ENCODE measurements at places on chromosomes 7 and 10. TPM values are rescaled to one million over a fixed set of nuclear protein-coding genes. Genes with fewer than 3 reads are reported as not detected.

Gene HOXA10
- not detected for total RNA-seq

Gene CRYGN
- total RNA-seq: not detected

Gene PSMG3
- total RNA-seq: 20.3 TPM

- peaks cover 7% of the 10 kb centered on the region for H3K27me3 ChIP-seq
- peaks cover 3% of the 10 kb centered on the region for H3K36me3 ChIP-seq
- no peak overlapping the region for H3K4me3 ChIP-seq
- DNase-seq: no peak
Observed at GRCh38 chr10:11451640-11452260, 159.7 kb downstream of the USP6NL start.

DNA sequence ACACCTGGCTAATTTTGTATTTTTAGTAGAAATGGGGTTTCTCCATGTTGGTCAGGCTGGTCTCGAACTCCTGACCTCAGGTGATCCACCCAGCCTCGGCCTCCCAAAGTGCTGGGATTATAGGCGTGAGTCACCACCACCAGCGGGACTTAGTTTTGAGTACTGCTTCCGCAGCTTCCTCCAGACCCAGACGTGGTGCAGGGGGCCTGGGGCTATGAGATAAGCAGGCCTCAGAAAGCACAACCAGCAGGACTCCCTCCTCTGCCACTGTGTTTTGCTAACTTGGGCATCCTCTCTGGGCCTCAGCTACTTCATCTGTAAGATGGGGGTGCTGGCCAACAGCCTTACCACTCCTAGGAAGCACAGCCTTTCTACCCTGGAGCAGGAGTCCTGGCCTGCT is 37.8 kb downstream of the GOLGA7B start:
- no peaks in the 10 kb centered on the region for H3K36me3 ChIP-seq
- no peaks in the 10 kb centered on the region for H3K4me1 ChIP-seq
- no peak overlapping the region for H3K27ac ChIP-seq
- no peak overlapping the region for H3K4me3 ChIP-seq

DNA sequence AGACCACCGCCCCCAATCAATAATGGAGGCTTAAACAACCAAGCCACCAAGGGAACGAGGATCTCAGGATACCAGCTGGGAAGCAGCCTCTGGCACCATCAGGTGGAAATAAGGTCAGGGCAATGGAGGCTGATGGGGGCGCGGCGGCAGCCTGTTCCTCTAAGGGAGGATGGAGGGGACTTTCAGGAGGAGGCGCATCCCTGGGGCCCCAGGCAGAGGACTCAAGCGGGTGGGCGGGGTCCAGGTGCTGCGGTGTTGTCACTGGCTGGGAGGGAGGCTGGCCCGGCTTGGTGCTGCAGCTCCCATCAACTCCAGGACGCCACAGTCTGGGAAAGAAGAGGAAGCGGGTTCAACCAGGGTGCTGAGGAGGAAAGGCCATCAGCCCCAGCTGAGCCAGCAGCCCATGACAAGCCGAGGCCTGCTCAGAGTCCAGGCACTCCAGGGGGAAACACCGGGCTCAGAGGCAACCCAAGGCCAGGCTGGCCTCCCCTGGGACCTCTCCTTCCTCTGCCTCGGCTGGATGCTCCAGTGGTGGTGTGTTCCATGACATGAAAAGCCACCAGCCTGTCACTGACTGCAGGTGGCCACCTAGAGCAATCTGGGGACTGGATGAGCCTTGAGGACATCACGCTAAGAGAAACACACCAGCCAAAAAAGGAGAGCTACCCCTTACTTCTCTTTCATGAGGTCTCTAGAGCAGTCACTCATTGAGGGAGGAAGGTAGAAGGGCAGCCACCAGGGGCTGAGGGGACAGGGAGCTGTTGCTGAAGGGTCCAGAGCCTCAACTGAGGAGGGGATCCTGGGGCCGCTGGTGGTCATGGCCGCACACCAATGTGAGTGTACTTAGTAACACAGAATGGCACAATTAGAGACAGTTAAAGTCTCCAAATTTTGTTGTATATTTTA is 4.6 kb downstream of the GIGYF1 start:
- DNase-seq: no peak
- H3K27me3 ChIP-seq: peaks cover 11% of the 10 kb centered on the region
- H3K4me3 ChIP-seq: peak overlapping the region; percentile 56
- H3K36me3 ChIP-seq: peaks cover 22% of the 10 kb centered on the region
- peaks cover 17% of the 10 kb centered on the region for H3K4me1 ChIP-seq
- peak overlapping the region; percentile 36 for H3K27ac ChIP-seq

DNA sequence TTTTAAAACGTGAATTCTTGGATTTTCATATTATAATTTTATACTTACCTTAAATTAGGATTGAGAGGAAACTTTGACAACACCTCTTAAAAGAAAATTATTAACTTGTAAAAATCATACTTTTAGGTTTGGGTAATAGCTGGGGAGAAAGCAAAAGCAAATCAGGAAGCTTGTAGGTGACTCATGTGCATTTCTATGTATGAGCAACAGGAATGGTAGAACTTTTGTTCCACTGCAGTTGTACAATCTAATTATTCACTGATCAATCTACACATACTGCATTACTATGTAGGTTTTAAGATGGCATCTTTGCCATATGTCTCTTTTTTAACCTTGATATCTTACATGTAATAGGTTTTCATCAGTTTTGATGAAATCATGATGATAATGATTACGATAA is 223.2 kb downstream of the PRKG1 start:
- H3K27me3 ChIP-seq: no peaks in the 10 kb centered on the region
- no peak overlapping the region for H3K4me3 ChIP-seq
- DNase-seq: no peak
- peaks cover 4% of the 10 kb centered on the region for H3K4me1 ChIP-seq

DNA sequence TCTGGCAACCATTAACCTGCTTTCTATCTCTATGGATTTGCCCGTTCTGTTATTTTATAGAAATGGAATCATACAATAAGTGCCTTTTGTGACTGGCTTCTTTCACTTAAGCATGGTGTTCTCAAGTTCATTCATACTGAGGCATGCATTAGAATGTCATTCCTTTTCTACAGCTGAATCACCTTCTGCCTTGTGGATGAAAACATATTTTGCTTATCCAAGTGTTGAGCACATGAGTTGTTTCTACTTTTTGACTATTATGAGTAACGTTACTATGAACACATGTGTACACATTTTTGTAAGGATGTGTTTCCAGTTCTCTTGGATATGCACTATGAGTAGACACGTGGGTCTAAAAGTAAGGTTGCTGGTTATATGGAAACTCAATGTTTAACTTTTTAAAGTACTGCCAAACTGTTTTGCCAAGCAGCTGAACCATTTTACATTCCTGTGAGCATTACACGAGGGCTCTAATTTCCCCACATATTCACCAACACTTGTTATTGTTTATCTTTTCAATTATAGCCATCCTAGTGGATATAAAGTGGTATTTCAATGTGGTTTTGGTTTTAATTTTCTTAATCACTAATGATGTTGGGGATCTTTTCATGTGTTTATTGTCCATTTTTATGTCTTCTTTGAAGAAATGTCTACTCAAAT is 241.3 kb downstream of the FANK1 start:
- H3K27ac ChIP-seq: no peak overlapping the region
- no peak for DNase-seq
- peaks cover 19% of the 10 kb centered on the region for H3K4me1 ChIP-seq
- H3K36me3 ChIP-seq: peaks cover 4% of the 10 kb centered on the region

- no peak for DNase-seq
- H3K27me3 ChIP-seq: peaks cover 2% of the 10 kb centered on the region
- no peak overlapping the region for H3K4me3 ChIP-seq
- H3K36me3 ChIP-seq: no peaks in the 10 kb centered on the region
- peaks cover 7% of the 10 kb centered on the region for H3K4me1 ChIP-seq
Observed at GRCh38 chr10:88966797-88967196, 14.2 kb upstream of the ACTA2 start.

- H3K4me1 ChIP-seq: peaks cover 3% of the 10 kb centered on the region
- no peak overlapping the region for H3K27ac ChIP-seq
- no peak for DNase-seq
- no peaks in the 10 kb centered on the region for H3K36me3 ChIP-seq
Observed at GRCh38 chr7:132066761-132067171, 509.5 kb downstream of the PLXNA4 start.

DNA sequence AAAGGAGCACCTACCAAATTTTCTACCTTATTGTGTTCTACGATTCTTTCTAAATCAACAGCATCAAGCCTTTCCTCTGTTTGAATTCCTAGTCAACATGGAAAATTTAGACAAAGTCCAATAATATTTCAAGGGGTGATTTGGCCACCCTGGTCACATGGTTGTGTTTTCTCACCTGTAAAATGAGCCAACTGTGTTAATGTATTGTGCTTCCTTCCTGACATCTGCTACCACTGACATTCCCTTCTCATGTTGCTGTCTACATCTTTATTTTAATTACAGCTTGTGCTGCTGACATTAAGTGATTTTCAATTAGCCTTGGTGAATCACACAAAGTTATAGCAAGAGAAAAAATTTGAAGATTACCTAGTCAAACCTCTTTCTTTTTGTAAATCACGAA is 83.0 kb upstream of the NPSR1 start:
- peaks cover 4% of the 10 kb centered on the region for H3K27me3 ChIP-seq
- peaks cover 5% of the 10 kb centered on the region for H3K36me3 ChIP-seq
- no peaks in the 10 kb centered on the region for H3K4me1 ChIP-seq
- H3K4me3 ChIP-seq: no peak overlapping the region

GRCh38 chr7:14843755-14844154 is 58.8 kb downstream of the DGKB start:
- no peak overlapping the region for H3K4me3 ChIP-seq
- H3K27ac ChIP-seq: no peak overlapping the region
- no peaks in the 10 kb centered on the region for H3K36me3 ChIP-seq
- no peak for DNase-seq
- H3K4me1 ChIP-seq: no peaks in the 10 kb centered on the region

DNA sequence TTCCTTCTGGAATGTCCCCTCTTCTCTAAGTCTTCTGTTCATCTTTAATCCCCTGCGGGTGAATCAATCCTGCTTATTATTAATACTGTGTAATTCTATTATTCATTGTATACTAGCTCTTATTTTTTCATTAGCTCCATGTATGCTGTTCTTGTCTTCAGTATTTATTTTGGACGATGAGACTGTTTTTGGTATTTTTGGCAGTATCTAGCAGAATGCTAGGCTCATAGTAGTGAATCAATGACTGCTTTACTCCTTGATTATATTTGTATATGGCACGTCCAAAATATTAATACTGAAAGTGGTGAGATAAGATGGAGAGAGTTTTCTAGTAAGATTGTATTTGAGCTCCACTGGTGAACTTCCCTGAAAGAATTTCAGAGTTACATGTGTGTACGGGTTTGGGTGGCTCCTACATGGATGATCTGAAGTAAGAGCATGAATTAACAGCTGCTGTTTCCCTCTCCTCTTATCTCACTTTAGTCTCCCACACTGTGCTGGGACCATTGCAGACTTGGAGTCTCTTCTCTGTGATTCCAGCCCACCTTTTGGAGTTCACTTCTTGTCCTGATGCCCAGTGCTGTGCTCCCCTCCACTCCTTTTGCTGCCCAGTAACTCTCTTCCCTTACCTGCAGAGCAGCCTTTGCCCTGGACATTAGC is 226.0 kb downstream of the CDK14 start:
- DNase-seq: no peak
- H3K27me3 ChIP-seq: peaks cover 2% of the 10 kb centered on the region
- no peak overlapping the region for H3K4me3 ChIP-seq
- no peaks in the 10 kb centered on the region for H3K4me1 ChIP-seq
- no peak overlapping the region for H3K27ac ChIP-seq

DNA sequence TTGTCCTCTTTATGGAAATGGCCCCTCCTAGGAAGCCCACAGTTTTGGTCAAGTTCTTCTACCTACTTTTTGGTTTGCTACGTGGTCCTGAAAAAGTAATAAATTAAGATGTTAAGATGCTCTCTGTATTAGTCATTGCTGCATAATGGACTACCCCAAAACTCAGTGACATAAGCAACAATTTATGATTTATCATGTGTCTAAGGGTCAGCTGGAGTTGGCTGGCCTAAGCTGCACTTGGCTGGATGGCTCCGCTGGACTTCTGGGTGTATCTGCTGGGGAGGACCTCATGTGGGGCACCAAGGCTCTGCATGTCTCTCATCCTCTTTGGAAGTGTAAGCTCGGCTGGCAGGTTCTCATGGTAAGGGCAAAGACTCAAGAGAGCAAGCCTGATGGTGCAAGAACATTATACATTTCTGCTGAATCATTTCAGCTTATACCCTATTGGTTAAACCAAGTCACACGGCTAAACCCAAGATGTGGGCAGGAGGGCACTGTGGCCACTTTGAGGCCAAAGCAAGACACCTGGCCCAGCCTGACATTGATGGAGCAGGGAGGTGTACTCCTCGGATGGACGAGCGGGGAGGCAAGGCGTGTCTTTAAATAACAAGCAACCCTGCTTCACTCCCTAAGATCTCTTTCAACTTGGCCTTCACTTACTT is 47.7 kb downstream of the TBXAS1 start:
- H3K4me1 ChIP-seq: peaks cover 11% of the 10 kb centered on the region
- DNase-seq: no peak
- no peak overlapping the region for H3K27ac ChIP-seq
- no peaks in the 10 kb centered on the region for H3K36me3 ChIP-seq
- peaks cover 2% of the 10 kb centered on the region for H3K27me3 ChIP-seq
- H3K4me3 ChIP-seq: no peak overlapping the region

DNA sequence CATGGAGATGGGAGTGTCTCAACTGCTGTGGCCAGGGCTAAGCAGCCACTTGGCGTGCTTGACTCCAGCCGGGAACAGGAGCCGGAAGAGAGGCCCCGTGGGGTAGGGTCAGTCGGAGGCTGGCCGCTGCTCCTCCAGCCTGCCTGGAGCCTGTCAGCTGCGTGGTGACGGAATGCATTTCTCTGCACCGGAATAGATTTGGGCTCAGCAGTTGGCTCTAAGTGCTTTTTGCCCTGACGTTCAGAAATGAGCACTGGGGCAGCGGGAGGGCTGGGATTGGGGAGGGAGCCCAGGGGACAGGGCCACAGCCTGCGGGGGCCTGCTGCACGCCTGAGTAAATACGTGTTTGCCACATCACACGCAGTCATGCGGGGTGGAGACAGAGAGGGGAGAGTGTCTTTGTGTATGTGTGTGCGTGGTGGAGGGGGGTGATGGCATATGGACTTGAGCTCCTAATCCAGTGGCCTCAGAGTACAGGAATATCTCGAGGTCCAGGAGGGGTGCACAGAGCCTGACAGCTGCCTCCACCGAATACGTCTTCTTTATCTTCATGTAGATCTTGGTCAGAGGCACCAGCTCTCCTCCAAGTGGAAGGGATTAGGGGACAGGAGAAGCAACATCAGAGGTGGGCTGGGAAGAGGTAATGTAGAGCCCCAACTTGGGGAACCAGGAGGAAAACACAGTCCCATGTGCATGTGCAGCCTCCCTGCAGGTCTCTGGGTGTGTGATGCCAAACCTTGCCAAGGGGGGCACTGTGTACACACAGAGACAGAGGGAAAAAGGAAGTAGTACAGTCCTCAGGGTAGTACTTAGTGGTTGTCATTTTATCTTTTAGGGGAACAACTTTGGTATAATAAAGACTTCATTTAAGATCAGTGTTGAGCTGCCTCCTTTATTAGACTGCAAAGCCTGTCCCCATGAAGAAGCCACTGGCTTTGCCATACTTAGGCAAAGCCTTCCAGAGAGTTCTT is 151.4 kb downstream of the CDH23 start:
- H3K27me3 ChIP-seq: peaks cover 2% of the 10 kb centered on the region
- H3K4me3 ChIP-seq: no peak overlapping the region
- DNase-seq: peak; percentile 52
- H3K4me1 ChIP-seq: no peaks in the 10 kb centered on the region

Measured in endothelial cell (in vitro differentiated cells).